ENCODE measurements at places on chromosomes 3 and 15.

DNA sequence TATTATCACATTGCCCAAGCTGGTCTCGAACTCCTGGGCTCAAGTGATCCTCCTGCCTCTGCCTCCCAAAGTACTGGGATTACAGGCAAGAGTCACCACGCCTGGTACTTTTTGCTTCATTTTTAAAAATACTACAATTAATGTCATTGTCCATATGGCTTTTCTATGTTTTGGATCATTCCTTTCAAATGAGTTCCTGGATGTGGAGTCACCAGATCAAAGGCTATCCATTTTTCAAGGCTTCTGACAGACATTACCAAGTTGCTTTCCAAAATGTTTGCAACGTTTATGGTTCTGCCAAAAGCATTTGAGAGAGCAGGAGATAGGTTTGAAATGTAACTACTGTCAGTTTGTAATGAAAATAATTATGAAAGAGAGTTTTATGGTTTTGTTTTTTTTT is 34.2 kb upstream of the BCL2L10 start:
- no peak for DNase-seq

DNA sequence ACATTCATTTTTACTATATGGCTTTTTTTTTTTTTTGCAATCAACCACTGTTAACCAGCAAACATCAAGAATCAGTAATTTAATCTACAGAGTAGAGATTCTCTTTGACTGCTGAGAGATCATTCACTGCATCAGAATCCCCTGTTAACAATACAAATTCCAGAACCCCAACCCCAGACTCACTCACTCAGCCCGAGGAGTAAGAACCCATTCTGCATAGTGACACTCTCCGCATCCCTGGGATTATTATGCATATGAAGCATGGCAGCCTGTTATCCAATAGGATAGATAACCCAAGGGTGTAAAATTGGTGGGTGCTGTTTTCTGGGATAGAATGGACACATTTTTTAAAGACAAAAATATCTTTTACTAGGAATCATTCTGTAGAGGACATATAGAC is 76.3 kb upstream of the CCDC39 start:
- no peak for DNase-seq

- DNase-seq: no peak
Measured at GRCh38 chr3:9109568-9109914, 139.9 kb downstream of the SRGAP3 start.

DNA sequence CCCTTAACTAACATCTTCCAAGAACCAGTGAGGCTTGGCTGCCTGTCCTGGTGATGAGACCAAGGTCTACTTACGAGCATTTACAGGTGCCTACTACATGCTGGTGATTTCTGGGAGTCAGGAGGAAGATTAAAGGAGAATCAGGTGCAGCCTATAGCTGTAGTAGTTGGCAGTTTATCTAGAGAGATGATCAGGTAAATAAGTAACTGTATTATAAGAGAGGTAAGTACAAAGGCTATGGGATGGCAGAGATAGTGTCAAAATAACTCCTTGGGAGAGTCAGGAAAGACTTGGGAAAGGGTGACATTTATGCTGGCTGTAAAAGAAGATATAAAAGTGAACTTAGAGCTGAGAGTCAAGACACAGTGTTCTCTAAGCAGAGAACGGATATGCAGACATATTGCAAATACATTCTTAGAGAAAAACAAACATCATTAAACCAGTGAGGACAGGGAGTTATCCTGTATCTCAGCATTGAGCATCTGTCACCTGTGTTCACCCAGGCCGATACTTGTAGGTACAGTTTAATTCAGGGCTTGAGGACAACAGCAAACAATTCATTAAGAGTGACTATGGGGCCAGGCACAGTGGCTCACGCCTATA is 49.7 kb upstream of the ACP3 start:
- DNase-seq: no peak

DNA sequence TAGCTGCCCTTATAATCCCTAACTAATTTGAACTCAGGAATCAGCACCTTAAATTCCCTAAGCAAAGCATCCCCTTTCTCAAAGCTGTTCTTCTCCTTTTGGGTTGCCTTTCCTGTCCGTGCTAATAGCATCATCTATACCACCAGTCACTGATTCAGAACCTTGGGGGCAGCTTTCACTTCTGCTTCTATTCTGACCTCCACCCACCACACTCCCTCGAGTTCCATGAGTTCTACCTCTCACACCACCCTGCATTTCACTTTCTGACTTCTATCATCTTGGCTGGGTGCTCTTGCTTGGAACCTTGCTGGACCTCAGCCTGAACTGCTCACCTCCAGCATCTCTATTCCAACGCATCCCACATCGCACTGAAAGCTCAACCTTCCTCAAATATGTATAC is 55.4 kb upstream of the KCNMB2 start:
- no peak for DNase-seq

DNA sequence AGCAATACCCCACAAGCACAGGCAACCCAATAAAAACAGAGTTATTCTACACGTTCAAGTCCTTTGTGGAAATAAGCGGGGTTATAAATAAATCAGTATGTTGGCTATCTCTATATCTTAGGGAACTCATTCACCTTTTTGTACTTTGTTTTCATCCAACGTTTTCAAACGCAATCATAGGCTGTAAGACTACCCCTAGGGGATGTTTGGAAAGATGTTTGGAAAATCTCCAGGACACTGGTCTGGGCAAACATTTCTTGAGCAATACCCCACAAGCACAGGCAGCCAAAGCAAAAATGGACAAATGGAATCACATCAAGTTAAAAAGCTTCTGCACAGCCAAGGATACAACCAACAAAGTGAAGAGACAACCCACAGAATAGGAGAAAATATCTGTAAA is 70.1 kb downstream of the CLDN11 start:
- DNase-seq: no peak

GRCh38 chr15:94029495-94029894 is 201.9 kb upstream of the MCTP2 start:
- DNase-seq: no peak

GRCh38 chr3:149848238-149848637 is 35.2 kb downstream of the RNF13 start:
- no peak for DNase-seq

- no peak for DNase-seq
Measured at GRCh38 chr15:45919806-45920205, 285.0 kb downstream of the SQOR start.

DNA sequence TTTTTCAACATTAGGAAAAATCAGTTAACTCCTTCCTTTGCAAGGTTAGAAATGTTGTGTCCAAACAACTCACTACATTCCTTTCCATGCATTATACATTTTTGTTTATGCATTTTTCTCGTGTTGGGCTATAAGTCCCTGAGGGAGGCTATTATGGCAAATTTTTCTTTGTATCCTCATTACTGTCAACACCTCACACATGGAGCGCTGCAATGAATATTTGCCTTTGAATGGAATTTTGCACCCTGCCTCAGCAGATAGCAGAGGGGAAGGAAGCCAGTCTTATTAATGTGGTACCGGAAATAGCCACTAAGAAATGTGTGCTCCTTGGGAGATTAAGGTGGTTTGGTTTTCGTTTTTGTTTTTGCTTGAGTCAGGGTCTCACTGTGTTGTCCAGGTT is 134.7 kb downstream of the THSD4 start:
- DNase-seq: no peak

GRCh38 chr15:66942649-66943390 is 122.6 kb upstream of the SMAD3 start:
- no peak for DNase-seq

DNA sequence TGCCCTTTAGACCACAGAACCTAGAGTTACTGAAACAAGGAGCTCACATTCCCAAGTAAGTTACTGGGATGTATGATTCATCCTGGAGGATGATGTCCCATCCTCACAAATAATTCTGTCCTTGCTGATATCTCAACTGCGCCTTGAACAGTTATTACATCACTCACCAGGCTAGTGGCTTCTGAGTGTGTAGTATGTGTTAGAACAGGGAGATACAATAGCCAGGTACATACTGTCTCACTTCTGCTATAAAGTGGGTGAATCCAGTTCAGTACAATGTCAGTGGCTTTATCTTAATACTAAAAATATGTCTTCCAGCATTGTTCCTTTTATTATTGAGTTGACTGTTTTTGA is 483.2 kb upstream of the FRG2C start:
- no peak for DNase-seq

DNA sequence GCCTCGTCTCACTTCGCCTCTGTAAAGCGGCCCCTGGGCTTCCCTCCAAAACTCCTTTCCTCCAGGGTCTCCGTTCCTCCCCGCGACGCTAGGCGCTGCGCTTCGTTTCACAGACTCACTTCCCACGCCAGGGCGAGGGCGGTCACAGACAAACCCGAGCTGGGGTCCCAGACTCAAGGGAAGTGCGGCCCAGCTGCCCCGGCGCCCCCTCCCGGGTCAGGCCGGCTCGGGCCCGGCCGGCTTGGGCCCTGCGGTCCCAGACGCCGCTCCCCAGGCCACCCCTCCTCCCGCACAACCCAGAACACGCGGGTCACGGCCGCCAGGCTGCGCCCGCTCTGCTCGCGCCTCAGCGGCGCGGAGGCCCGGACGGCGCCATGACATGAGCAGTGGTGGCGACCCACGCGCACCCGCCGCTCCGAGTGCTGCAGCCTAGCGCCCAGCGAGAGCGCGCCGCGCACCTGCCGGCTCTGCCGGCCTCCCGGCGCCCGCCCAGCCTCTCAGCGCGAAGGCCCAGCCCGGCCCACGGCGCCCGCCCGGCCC is 547 bp downstream of the NUP210 start:
- peak; percentile 80 for DNase-seq

DNA sequence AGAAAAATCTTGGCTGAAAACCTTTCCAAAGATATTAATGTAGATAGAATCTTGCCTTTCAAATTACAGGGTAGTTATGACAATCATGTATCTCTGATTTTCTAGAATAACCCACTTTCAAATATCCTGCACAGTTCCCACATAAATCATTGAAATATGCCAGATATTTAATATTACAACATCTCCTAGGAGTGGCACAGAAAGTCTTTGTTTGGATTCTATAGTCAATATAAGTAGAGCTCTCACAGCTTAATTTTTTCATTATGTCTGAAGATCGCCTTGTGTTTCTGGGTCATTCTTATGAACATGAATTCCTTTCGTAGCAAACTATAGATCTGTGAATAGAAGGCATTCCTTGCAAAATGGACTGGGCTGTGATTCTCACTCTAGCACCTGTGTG is 5.0 kb downstream of the RARB start:
- no peak for DNase-seq

DNA sequence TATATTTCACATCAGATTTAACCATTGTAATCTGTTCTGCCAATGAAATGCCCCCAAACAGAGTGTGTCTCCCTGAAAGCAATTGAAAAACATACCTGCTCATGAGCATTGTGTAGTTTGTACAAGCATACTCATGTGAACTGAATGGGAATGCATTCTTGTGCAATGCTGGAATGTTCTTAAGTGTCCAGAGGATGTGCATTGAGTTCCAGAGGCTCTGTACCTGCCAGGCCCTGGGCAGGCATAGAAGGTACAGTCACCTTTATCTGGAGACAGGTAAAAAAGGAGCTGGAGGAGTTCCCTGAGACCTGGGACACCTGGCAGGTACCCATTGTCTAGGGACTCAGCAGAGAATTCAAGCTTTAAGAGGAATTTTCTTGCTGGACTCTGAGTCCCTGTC is 2.8 kb downstream of the MRAS start:
- no peak for DNase-seq

DNA sequence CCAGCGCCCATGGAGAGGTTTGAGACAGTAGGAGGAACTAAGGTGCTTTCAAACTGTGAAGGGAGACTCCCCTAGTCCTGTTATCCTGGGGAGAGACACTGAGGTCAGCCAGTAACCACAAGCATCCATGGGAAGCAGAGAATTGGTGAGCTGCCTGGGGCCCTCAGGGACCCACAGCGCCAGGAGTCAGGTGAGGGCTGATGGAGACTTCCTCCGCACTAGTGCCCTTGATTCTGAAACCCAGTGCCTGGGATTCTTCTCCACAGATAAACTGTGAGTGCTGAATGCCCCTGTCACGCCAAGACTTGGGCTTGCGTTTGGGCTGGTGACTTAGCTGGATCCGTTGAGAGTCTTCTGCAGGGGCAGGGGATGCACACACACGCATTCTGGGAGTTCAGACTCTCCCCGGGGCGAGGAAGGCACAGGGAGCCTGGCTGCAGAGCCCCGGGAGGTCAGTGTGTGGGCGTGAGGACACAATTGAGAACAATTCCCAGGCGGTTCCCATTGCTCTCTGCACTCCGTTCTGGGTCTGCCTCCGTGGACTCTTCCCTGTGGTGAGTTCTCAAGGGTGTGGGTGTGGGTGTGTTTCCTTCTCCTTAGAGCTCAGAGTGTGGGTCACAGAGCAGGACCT is 37.9 kb upstream of the SLCO2A1 start:
- no peak for DNase-seq

DNA sequence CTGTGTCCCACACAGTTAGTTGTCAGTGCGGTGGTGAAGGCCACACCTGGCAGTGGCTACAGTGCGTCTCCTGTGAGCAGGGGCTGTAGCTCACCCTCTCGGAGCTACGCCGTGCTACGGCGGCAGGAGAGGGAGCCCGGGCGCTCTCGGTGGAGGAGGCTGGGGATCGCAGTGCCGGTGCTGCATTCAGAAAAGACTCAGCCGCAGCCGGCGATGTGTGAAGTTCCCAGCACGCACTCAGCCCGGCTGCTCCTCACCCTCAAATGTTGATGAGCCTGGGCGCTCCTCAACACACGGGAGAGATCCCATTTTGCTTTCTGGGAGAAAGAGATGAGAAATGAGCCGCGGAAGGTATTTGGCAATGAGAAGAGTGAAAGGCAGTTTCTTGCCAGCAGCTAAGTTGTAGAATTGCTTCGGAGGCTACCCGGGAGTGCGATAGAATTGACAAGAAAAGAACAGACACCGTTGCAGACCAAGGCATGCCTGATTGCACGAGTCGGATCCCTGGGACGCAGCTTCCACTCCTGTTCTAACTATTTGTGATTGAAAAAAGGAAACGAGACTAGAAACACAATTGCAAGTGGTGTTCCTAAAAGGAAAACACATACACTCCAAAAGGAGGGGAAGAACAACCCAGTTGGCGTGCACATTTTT is at the start of gene UNC13C:
TSS of gene UNC13C (plus strand) at position 189 of the 654 bp plus-strand sequence. CDS start 34,463 bp downstream, outside the sequence.
- DNase-seq: peak; percentile 85

- DNase-seq: peak; percentile 43
Measured at GRCh38 chr15:42143866-42144625, 12.4 kb downstream of the PLA2G4F start.

- no peak for DNase-seq
Measured at GRCh38 chr3:43869491-43869890, 178.8 kb downstream of the ABHD5 start.

DNA sequence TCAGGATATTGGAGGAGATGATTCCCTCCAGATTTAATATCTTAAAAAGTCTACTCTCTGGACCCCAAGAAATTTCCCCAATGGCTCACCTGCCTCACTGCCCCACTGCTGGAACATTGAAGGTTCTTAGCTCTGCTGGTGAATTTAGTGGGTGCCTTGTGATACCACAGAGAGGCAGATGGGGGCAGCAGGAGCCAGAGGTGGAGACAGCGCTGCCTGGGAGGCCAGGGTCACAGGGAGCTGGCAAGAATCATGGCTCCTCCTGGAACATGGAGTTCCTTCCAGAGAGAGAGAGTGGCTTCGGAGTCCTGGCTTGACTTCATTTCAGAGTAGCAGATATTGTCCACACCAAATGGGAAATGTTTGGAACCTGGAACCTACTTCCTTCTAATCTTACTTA is 263.5 kb upstream of the CFAP20DC start:
- no peak for DNase-seq

GRCh38 chr3:149810846-149811245 is 2.2 kb upstream of the RNF13 start:
- DNase-seq: no peak

GRCh38 chr15:68492855-68493254 is 60.9 kb upstream of the ITGA11 start:
- no peak for DNase-seq

All from aorta (tissue), 5 donors.